ENCODE measurements at places on chromosomes 2 and 18.

DNA sequence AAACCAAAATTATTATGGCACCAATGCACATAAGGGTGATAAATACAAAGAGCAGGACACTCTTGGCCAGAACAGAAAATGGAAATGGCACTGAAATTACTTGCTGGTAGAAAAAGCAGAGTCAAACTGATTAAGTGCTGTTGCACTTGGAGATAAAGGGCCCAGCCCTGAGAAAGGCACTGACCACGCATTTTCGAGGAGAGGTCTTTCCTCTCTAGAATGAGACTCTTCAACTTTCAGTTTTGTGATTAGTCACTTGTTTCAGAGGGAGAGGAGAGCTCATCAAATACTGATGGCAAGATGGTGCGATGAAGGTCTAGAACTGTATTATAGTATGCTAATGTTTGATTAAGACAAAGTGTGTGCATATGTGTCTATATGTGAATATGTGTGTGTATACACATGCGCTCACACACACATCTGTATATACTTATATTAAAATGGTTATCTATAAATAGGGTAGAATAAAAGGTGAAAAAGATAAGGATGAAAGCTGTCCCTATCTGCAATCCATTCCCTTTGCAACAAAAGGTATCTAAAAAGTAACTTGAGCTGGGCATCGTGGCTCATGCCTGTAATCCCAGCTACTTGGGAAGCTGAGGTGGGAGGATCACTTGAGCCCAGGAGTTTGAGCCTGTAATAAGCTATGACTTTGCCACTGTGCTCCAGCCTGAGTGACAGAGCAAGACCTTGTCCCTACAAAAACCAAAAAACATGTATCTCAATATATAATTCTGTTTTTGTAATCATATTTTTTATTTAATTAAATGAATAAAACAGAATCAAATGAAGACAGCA is 48.8 kb upstream of the ZDBF2 start:
- no peak for DNase-seq

DNA sequence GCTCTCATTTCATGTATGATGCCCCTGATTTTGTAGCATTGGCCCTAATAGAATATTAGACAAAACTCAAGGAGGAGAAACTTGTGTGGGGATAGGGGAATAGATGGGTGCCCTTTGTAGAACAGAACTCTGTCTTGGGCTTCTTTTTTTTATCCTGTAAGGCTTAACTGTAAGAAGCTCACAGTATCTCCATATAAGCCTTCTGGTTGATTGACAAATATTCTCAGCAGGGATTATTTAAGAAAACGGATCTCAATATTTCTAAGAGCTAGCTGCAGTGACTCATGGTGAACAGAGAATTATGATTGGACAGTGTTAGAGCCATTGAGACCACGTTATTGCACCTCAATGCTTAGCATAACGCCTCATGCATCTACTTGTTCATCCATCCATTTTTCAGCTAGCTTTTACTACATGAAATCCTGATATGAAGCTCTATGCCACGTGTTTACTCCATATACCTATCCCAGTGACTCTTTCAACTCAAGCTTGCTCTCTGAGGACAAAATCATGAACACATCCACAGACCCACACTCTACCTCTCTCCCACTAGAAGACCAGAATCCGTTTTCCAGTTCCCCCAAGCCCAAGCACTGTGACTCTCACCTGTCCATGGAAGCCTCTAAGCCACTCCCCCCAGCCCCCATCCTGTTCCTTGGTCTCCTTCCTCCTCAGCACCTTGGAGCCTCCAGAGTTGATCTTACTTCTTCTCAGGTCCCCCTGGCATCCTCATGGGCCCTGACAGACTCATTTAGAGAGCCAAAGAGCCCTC is 99.2 kb downstream of the BCL2L11 start:
- DNase-seq = no peak

GRCh38 chr2:61959381-61960293 is 54.2 kb downstream of the COMMD1 start:
- DNase-seq = no peak

DNA sequence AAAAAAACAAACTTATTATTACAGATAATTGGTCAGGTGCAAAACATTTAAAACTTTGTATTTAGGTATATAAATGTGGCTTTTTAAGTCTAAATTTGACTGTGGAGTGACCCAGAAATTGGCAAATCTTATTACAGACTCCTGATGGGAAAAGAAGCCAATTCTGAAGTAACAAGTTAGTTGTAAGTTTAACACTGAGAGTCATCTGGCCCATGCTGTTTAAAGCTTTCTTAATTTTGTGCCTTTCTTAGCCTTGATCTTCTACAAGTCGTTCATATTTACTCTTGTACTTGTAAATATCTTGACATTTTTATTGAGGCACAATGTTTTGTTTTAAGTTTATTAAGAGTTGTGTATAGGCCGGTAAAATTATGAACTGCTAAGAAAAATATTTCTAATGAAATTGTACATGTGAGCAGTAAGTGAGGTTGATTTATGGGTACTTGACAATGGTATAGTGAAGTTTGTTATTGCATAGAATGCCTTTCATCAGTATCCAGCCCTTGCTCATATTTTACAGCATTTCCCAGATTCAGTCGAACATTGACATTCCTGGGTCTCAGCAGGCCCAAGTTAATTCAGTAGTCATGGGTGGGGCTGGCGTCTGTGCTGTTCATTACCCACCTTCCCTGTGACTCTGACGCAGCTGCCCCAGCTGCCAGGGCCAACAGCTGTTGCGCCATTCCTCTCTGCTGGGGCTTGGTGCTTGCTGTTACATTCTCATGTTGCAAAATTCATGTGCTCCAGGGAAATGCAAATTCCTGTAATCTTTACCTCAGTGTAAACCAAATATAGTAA is 121.4 kb downstream of the ZNF236 start:
- no peak for DNase-seq

DNA sequence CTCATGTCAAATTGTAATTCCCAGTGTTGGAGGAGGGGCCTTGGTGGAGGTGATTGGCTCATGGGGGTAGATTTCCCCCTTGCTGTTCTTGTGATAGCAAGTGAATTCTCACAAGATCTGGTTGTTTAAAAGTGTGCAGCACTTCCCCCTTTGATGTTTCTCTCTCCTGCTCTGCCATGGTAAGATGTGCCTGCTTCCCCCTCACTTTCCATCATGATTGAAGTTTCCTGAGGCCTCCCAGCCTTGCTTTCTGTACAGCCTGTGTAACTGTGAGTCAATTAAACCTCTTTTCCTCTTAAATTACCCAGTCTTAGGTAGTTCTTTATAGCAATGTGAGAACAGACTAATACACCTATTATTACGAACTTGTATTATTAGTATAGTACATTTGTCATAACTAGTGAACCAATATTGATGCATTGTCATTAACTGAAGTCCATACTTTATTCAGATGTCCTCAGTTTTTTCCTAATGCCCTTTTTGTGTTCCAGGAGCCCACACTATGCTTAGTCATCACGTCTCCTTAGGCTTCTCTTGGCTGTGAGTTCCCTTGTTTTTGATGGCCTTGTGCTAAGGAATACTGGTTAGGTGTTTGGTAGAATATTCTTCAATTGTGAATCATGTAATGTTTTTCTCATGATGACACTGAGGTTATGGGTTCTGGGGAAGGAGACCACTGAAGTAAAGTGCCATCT is 4.5 kb upstream of the MAP3K2 start:
- DNase-seq = no peak

DNA sequence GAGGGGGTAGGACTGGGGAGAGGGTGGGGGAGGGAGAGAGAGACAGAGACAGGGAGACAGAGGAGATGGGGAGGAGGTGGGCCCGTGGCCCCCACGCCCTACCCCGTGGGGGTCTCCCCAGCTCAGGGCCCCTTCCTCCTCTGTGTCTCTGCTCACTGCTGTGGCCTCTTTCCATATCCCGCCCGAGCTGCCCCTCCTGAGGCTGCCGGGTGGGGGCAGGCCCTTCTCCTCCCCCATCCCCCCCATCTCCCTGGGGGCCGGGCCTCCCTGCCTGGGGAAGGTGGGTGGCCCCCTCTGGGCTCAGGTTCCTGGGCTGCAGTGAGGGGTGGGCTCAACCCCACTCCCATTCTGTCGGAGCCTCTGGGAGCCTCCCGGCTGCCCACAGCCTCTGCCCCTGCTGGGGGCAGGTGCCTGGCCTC is 332 bp upstream of the PDCD1 start:
- no peak for DNase-seq

- DNase-seq = no peak
Measured at GRCh38 chr2:105590780-105591660, 153.7 kb upstream of the NCK2 start.

GRCh38 chr2:181310967-181311366 is 146.2 kb upstream of the ITGA4 start:
- DNase-seq = no peak

- DNase-seq = no peak
Measured at GRCh38 chr2:118021356-118021755, 7.5 kb upstream of the CCDC93 start.

- no peak for DNase-seq
Measured at GRCh38 chr18:3830604-3831003, 380.6 kb downstream of the TGIF1 start.

GRCh38 chr2:37896319-37896718 is 28.8 kb upstream of the RMDN2 start:
- no peak for DNase-seq

- no peak for DNase-seq
Measured at GRCh38 chr18:22348521-22349316, 69.0 kb downstream of the CTAGE1 start.
